ENCODE measurements at places on chromosomes 1 and 21. TPM values are rescaled to one million over a fixed set of nuclear protein-coding genes. Genes with fewer than 3 reads are reported as not detected.

Gene HTR1D
- total RNA-seq, result not detected

Gene NFIA
- total RNA-seq, result 5.4 TPM

Gene UMODL1
- total RNA-seq, result not detected

Gene NBPF4
- total RNA-seq, result not detected

Gene CENPS
- total RNA-seq, result 10.2 TPM

Gene EIF4G3
- total RNA-seq, result 53.5 TPM

Gene SNRPE
- 46.2 TPM for total RNA-seq

- DNase-seq, result peak; percentile 62
These were observed 44.4 kb downstream of the ATP2B4 start for GRCh38 chr1:203671047-203671446.

GRCh38 chr1:156021093-156021428 is 310 bp upstream of the SSR2 start:
- DNase-seq, result no peak

DNA sequence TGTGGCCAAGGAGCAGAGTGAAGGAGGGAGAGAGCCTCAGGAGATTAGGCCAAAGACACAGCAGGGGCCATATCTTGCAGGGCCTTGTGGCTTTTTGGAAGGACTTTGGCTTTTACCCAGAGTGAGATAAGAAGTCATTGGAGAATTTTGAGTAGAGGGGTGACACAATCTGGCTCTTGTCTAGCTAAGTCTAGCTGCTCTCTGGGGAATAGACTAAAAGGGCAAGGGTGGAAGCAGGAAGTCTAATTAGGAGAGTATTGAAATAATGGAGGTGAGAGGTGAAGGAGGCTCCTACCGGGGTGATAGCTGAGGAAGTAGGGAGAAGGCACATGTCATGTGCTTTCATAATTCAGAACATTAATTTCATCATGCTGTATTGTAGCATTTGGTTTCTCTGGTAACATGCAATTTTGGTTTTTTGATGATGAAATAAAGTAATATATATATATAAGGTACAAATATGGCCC is 34.3 kb upstream of the KCNA3 start:
- DNase-seq, result no peak

DNA sequence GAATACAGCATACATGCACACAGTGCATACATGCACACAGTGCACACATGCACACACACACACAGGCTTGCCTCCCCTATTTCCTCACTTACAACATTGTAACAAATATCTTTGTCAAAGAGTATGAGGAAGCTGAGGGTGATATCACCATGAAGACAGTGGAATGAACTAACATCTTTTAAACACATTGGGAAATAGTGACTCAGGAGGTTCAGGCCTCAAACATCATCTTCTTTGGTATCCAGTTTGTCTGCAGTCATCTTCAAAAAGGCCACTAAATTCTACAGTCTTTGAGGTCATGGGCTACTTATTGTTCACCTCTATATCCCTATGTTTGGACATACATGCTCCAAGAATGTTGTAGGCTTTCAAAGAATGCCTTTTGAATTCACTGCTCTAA is 2.1 kb upstream of the LCE2B start:
- no peak for DNase-seq

DNA sequence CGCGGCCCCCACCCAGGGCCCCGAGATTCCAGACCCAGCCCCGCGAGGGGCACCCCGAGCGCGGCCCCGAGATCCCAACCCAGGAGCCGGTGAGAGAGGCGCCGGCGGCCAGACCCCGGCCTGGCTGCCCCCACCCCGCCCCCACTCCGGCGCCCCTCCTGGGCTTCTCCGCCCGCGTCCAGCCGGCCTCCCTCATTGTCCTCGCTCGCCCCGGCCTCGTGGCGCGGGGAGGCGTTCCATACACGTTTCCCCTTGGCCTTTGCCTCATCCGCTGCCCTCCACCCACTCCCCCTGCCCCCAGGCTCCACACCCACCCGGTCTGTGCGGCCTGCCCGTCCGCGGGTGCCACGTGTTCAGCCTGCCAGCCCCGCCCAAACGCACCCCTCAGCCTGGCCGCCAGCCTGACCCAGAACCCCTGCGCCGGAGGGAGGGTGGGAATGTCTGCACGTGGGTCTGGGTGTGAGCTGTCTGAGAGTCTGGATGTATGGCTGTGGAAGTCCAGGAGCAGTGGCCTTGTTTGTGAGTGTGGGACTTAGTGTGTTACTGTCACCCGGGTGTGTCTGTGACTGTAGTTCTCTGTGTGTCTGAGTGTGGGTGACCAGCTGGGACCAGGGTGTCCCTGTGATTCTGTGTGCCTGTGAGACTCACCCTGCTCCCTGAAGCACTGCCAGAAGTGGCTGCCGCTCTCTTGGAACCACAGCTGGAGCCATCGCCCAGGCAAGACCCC is 681 bp downstream of the B4GALT2 start:
- peak; percentile 67 for DNase-seq

DNA sequence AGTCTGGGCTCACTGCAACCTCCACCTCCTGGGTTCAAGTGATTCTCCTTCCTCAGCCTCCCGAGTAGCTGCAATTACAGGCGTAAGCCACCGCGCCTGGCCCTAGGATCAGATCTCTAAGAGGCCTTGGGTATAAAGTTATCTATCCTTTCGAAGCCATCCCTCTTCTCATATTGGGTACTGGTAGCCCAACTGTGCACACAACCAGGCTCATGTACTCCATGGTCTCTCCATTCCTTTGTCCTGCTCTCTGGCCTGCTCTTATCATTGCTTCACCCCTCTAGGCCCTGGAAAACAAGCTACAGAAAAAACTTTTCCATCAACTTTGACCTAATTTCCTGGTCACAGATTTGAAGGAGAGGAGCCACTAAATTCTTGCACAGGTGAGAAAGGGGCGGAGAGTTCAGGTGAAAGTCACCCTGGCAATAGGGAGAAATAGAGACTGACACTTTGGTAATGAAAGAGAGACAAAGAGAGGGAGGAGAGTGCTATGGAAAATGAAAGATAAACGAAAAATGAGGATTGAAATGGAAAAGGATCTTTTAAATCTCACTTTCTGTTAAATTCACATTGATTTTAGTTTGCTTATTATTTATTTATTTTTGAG is 6.0 kb downstream of the TXNIP start:
- no peak for DNase-seq

GRCh38 chr1:175380521-175381300 is 188.1 kb upstream of the KIAA0040 start:
- DNase-seq, result no peak

DNA sequence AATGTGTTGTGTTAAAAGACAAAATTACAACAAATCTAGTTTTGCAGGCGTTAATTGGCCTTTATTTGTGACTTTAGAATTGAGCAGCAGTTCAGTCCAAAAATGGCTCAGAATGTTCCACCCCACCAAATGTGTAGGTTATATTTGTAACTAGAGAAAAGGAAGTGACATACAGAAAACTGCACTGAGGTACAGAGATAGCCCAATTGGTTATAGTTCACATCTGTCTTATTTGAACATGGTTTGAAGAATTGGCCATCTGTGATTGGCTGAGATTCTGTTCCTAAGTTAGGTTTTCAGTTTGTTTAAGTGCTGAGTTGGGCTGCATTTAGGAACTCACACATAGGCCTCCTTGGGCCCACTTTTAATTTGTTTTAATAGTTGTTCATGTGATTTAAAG is 12.0 kb upstream of the FMO2 start:
- DNase-seq, result peak; percentile 28

DNA sequence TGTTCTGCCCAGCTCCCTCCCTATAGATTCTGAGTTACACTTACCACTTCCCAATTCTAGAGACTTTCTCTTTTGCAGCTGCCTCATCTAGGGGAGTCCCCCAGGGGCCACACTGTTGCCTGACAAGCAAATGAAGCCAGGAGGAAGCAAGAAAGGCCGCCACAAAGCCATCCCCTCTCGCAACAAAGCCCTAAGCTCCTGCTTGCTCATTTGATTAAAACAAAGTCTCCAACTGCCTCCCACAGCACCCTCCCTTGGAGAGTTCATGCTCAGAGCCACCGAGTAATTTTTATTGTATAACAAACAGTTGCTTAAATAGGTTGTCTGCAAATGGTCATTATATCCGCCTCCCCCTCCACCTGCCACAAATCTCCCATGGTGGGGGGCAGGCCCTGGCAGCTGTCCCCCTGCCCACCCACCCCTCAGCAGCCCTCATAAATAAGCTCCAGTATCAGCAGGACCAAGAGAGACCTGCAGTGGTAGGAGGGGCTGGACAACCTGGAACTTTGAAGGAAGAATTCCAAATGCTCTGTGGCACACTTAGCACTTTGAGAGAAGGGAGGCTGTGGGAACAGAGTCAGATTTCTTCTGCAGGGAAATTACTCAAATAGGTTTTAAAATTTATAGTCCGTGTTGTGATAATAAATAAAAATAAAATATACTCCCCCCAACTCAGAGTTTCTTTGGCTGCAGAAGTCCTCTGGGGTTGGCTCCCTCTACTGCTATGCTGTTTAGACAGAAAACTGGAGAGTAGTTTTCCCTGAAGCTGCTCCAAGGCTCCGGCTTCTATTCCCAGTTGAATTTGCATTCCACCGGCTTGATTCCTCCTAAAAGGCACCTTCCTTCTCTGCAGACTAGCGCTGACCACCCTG is 237.5 kb downstream of the TTLL7 start:
- DNase-seq, result no peak

GRCh38 chr21:42452401-42453223 is 43.4 kb downstream of the RSPH1 start:
- DNase-seq, result no peak

DNA sequence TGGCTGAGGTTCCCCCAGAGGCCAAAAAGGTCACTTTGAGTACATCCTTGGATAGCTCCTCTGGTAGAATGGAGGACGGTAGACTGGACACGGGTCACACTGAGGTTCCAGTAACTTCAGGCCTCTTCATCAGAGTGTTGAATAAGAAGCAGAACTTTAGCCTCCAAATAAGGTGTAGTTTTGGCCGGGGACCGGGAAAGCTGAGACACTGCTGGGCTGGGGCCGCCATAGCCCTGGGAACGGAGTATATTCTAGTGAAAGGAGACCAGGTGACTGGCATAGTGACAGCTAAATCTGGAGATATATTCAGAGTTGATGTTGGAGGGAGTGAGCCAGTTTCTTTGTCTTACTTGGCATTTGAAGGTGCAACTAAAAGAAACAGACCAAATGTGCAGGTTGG is 84.1 kb downstream of the EVA1C start:
- DNase-seq, result no peak

DNA sequence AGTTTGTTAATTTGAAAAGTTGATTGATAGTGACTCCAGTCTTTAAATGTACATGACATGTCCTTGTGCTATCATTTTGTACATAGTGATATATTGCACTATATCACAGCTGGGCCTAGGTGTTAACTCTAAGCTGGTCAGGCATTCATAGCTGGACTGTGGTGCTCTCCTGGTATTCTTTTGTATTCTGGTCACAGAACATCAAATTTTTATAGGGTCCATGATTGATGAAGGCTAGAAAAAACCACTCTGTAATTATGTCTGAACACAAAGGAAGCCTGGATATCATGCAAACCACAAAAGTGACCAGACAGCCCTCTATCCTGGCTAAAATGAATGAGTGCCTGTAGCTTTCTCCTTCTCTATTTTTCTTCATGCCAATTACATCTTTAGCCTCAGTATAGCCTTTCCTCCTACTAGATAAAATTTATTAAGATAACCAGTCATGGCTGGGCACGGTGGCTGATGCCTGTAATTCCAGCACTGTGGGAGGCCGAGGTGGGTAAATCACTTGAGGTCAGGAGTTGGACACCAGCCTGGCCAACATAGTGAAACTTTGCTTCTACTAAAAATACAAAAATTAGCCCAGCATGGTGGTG is 134.9 kb upstream of the B3GALT2 start:
- DNase-seq, result peak; percentile 86

DNA sequence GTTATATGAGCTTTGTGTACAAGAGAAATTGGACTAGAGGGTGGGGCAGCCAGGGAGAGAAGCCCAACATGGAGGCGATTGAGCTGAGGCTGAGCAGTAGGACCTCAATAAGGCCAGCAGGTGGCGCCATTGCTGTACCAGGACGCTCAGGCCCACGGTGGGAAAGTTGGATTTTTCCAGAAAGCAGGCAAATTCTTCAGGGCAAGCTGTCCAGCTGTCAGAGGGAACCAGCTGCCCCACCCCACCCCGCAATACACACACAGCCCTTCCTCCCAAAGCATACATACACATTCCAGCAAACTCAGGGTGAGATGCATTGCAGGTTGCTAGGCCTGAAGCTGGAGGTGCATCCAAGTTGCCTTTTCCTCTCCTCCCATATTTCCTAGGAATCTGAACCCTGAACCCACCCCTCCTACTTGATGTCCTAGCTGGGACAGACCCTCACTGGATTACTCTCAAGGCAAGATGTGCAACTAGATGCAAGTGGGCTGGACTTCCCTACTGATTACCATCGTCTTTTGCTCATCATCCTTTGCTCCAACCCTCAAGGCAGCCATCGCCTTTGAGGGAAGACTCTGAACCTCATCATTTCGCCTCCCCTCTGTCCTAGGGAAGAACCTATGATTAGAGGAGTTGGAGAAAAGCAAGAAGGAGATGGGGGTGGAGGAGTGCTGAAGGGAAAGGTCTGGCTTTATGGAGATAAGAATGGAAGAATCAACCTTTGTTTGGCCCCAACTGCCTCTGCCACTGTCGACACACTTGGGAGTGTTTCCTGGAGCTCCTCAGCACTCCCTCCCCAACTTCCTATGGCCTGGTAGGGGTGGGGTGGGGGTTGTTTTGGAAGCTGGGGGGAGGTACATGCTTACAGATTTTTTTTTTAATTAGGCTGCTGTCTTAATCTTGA is 25.5 kb downstream of the CD34 start:
- DNase-seq, result peak; percentile 72

- no peak for DNase-seq
These were observed 366.7 kb upstream of the PROX1 start for GRCh38 chr1:213621077-213621476.

DNA sequence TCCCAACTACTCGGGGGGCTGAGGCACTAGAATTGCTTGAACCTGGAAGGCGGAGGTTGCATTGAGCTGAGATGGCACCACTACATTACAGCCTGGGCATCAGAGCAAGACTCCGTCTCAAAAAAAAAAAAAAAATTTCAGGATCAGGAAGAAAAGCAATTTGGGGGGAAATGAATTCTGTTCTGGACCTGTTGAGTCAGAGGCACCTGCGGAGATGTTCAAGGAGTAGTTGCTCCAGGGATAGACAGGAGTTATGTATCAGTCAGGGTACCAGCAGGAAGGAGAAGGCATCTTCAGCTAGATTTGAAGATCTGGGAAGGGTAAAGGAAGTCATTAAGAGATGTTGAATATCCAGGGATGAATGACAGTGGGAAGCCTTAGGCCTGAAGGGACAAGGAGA is 2.9 kb upstream of the RHBDL2 start:
- DNase-seq, result no peak

- DNase-seq, result no peak
These were observed 118.1 kb downstream of the CACNA1E start for GRCh38 chr1:181601186-181601950.

GRCh38 chr1:55673416-55673815 is 458.3 kb upstream of the USP24 start:
- no peak for DNase-seq

Measured in fibroblast of lung (primary cell).